ENCODE measurements at places on chromosomes 5 and 9. TPM values are rescaled to one million over a fixed set of nuclear protein-coding genes. Genes with fewer than 3 reads are reported as not detected.

The MED27 gene
- 31.2 TPM for total RNA-seq

The ADGRD2 gene
- total RNA-seq: not detected

The INSL6 gene
- total RNA-seq: not detected

The MLANA gene
- not detected for total RNA-seq

The PCDHGB5 gene
- 6.1 TPM for total RNA-seq

The ECM2 gene
- total RNA-seq: not detected

The TEX48 gene
- total RNA-seq: not detected

The IL13 gene
- not detected for total RNA-seq

The CYSRT1 gene
- 17.3 TPM for total RNA-seq

The STKLD1 gene
- total RNA-seq: not detected

The CD72 gene
- total RNA-seq: 0.56 TPM

The HIGD2A gene
- total RNA-seq: 122 TPM

The ANKRD18A gene
- 0.98 TPM for total RNA-seq

The PPIC gene
- total RNA-seq: 27.9 TPM

The C9orf50 gene
- total RNA-seq: not detected

The KIF24 gene
- total RNA-seq: 2.2 TPM

The PCDHGA4 gene
- total RNA-seq: 0.23 TPM

The IFNK gene
- not detected for total RNA-seq

The QRFP gene
- not detected for total RNA-seq

The SPARC gene
- total RNA-seq: 176 TPM

The NEUROG1 gene
- total RNA-seq: not detected

The LCN9 gene
- not detected for total RNA-seq

The NUTM2F gene
- not detected for total RNA-seq

Data from airway epithelial cell (primary cell).